Activated naive CD8-positive, alpha-beta T cell treated with anti-CD3 and anti-CD28 coated beads, Interleukin-2, amount 10 ng/mL, durations not matched to agents 7 days and 5 days (primary cell): ENCODE measurements at places on chromosomes 1 and 21. TPM values are rescaled to one million over a fixed set of nuclear protein-coding genes. Genes with fewer than 3 reads are reported as not detected.
A peak's percentile ranks its signal among the peaks of the same experiment; 100 is the strongest.

DNA sequence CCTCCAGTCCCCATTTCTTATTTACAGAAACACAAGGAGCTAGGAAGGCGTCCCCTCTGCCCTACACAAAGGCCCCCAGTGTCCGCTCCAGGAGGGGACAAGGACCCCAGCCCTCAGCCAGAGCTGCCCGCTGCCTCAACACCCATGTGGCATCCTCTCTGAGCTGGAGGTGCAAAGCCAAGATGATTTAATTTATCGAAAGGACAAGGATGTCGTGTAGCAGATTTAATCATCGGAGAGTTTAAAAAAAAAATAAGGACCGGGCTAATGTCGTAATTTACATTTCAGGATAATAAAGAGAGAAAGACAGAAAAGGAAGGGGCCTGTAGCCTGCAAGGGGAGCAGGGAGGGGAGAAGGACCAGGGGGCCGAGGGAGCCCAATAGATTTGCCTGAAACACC lies 68.3 kb upstream of the CASZ1 start:
- no peak for DNase-seq

Gene NHLH2
- total RNA-seq: not detected

Gene KCNK2
- total RNA-seq: not detected

- peak; percentile 85 for DNase-seq
Measured at GRCh38 chr1:19643602-19644394, at the start of gene NBL1. Gene NBL1 (plus strand): TSS chr1:19644311. CDS start chr1:19655031, 10,720 bp downstream.

DNA sequence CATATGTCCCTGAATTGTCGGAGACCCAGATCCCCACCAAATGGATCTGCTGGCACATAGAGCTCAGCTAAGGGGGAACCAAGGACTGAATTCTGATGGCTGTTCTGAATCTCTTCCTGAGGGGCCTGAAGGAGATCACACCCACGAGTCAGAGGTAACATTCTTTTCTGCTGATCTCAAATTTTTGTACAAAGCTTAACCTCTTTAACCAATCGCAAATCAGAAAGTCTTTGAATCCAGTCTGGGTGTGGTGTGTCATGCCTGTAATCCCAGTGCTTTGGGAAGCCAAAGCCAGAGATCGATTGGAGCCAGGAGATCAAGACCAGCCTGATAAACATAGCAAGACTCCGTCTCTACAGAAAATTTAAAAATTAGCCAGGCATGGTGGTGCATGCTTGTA lies 62.8 kb upstream of the PRRC2C start:
- no peak for DNase-seq

Gene ST6GALNAC3
- 0.48 TPM for total RNA-seq

- DNase-seq: no peak
Measured at GRCh38 chr1:171245458-171246064, 2.7 kb upstream of the FMO1 start.

DNA sequence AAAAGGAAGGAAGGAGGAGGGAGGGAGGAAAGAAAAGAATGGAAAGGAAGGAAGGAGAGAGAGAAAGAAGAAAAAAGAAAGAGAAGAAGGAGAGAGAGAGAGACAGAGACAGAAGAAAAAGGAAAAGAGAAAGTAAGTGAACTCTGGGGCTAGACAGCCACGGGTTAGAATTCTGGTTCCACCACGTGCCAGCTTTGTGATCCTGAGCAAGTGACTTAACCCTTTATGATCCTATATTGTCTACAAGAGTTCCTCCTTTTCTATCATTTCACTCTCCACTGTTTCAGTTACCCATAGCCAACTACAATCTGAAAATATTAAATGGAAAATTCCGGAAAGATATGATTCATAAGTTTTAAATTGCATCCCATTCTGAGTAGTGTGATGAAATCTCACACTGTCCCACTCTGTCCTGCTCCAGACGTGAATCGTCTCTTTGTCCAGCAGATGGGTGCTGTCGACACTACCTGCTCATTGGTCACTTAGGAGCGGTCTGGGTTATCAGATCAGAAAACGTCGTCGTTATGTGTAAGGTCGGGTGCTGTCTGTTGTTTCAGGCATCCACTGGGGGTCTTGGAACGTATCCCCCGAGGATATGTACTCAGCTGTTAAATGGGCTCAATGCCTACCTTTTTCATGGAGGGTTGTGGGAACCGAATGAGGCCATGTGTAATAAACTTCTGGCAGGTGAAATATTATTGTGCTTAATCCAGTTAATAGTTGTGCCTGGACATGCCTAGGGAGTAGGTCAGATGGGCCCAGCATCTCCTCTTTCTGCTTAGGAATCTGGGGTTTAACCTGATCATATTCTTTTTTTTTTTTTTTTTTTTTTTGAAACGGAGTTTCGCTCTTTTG lies 19.1 kb downstream of the TMEM51 start:
- no peak for DNase-seq

DNA sequence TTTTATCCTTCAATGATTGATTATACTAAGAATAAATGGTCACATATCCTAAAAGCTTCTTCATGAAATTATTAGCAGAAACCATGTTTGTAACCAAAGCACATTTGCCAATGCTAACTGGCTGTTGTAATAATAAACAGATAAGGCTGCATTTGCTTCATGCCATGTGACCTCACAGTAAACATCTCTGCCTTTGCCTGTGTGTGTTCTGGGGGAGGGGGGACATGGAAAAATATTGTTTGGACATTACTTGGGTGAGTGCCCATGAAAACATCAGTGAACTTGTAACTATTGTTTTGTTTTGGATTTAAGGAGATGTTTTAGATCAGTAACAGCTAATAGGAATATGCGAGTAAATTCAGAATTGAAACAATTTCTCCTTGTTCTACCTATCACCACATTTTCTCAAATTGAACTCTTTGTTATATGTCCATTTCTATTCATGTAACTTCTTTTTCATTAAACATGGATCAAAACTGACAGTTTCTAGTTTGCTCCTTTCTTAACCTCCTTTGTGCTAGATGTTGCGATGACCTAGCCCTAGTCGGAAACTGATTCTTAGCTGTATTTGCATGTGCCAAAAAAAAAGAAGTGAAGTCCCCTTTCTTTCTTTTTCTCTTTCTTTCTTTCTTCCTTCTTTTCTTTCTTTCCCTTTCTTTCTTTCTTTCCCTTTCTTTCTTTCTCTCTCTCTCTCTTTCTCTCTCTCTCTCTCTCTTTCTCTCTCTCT lies 45.1 kb downstream of the MAP3K7CL start:
- DNase-seq: no peak

DNA sequence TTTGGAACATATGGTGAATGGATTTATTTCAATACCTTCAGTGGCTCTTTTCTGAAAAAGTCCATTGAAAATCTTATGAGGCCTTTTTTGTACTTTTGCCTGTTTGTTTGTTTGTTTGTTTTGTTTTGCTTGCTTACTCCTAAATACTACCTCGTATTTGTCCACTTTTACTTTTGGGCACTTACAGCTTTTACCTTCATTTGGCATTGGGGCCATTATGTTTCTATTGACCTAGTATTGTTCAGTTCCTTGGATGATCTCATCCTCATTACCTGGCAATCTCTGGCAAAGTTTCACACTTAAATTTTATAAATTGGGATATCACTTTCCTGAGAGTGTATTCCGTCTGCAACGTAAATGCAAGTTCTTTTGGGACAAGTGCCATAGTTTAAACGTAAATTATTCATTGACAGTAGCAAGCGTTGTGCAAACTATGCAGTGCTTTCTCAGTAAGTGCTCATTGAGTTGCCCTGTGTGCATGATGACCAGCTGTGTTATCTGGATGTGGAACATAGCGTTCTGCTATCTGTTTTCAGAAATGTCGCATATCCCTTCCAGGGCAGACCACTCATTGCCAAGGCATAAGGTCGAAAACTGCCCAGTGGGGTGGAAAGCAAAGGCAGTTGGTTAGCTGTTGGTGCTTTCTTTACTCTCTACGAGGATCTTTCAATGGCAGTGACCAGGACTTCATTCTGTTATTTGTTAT lies 51.1 kb downstream of the LRRC8D start:
- DNase-seq: no peak

Gene FCRL2
- not detected for total RNA-seq

DNA sequence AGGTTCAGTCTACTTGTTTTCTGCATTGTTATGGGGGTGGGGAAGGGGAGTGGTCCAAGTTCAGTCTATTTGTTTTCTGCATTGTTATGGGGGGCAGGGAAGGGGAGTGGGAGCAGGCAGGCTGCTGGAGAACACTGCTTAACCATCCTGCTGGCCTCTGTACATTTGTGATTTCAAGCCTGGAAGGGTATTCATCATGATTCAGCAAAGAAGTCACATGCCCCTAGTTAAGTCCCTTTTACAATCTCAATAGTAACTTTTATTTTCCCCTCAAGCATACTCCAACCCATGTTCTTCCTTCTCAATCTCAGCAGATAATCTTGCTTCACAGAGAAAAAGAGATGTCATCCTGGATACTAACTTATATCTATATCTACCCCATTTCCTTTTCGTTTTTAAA lies 7.9 kb downstream of the LYST start:
- DNase-seq: no peak

Gene HMGCS2
- total RNA-seq: not detected

Gene OLFML2B
- 0.14 TPM for total RNA-seq

DNA sequence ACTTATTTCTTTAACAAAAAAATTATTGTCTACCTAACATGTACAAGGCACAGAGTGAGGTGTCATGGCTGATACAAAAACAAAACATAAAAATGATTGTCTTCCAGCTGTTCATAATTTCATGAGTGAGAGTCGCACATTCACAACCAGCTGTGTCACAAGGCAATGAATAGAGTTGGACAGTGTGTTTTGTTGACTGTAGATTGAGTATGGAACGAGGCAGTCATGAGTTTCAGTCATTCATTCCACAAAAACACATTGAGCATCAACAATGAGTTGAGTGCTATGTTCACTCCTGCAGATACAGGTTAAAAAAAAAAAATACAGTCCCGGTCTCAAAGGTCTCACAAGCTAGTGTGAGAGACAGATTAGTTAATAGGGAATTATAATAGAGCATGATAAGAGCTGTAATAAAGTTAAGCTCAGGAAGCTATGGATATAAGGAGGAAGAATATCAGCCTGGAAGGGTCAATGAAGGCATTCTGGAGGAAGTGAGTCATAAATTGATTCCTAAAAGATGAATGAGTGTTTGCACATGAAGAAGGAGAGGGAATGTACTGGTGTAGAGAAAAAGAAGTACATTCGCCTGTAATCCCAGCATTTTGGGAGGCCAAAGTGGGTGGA lies 47.8 kb upstream of the ARHGAP29 start:
- no peak for DNase-seq

DNA sequence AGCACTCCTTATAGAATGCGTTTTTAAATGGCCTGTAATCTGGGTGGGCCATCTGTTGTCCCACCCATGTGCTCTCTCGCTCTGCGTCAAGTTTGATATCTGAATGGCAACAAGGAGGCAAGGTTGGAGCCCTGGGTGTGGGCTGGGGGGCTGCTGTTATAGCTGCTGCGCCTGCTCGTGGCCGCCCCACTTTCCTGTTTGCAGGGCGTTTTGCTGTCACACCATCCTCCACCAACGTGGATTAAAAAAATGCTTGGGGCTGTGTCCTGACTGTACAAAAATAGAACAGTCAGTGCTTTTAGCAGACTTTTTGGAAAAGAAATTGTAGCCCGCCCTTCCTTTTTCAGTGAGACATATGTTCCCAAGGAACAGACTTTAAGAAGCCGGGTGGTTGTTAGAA lies 25.4 kb downstream of the UMODL1 start:
- no peak for DNase-seq

DNA sequence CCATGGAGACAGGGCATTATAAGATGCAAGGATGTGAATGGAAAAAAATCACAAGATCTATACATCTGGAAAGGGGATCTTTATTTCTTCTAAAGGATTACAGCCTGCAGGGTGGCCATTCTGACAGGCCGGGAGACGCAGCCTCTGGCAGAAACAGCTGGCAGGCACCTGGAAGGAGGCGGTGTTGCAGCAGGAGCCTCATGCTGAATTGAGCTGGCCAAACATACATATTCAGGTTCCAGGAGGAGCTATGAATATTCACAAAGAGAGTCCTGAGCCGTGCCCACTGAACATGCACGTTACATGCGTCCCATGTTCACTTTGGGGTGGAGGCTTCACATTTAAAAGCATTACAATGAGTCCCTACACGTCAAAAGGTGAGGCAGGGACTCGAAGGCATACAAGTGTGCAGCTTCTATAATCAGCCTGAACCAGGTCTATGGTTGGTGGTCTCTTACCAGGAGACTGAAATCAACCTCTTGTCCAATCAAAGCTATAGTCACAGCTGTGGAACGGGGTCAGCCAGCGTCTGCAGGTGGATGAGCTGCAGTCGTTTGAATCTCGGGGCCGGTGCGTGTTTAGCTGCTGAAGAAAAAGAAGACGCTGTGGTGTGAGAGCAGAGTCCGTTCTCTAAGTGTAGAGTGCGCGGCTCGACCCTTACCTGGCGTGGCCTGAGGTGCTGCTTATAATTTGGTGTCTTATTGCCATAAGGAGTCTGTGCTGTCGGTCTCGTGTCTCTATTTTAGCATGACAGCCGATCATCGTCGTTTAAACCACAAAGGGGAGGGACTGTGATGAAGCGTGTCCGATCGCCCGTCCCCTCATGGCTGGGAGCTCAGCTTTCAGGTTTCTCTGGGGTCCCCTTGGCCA lies 183.0 kb downstream of the ETS2 start:
- no peak for DNase-seq

DNA sequence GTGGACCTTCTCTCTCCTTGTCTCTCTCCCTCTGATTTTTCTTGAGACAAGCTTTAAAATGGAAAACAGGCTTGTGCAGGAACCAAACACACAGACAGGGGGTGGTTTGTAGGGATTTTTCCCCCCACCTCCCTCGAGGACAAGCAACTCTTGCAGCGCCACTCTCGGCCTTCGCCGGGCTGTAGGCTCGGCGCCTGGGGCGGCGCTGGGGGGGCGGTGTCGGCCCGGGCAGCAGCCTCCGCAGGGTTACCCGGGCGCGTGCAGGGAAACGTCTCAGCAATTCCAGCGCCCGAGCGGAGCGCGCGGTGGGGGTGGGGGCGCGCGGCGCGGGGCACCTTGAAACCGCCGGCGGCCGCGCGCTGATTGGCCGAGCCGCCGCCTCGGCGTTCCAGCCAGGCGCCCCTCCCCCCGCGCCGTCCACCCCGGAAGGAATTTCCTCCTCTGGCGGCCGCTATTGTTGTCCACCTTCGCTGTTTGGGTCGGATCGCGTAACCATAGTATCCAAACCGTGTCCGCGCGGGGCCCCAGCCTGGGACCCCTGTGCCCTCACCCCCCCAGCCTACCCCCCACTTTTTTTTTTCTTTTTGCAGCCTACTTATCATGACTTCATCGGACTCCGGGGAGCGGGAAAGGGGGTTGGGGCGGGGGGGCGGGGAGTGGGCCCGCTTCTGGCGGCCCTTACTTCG lies 59.8 kb upstream of the ACOT11 start:
- peak; percentile 88 for DNase-seq

GRCh38 chr1:66968574-66968973 lies 43.8 kb downstream of the MIER1 start:
- no peak for DNase-seq

GRCh38 chr1:72649211-72649888 lies 367.0 kb upstream of the NEGR1 start:
- DNase-seq: peak; percentile 10

- no peak for DNase-seq
Measured at GRCh38 chr1:50637460-50637859, 214.2 kb upstream of the DMRTA2 start.

DNA sequence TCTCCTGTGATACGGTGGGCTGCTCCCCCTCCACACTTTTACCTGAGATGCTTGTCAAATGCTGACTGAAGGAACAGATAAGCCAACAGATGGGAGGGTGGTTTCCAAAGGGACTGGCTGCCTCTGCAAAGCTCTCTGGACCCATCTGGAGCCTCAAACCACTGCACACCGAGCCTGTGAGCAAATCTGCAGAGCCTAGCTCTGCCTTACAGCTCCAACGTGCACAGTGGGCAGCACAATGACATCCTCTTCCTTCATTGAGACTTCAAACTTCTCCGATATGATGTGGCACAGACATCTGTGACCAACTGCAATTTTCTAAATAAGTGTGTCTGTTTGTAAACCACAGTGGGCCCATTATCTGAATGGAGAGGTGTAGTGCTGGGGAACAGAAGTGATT lies 26.2 kb upstream of the KNCN start:
- DNase-seq: no peak

Gene KRTAP19-1
- not detected for total RNA-seq
